ENCODE measurements at places on chromosomes 11 and 22.

DNA sequence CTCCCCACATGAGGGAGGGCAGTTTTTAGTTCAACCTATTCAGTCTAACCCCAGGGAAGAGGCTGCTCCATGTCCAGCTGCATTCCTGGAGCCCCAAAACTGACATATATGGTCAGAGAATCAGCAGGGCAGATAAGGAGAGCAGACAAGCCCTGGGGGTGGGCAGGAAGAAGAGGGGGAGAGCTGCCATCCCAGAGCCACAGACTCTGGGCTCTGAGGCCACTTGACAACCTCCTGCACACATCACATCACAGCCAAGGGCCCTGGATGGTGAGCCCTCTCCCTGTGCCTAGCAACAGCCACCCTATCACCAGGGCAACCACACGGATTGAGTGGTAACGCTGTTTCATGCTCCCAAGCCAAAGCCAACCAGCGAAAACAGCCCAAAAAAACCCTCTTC is 3.1 kb downstream of the ARHGAP1 start:
- DNase-seq = no peak

DNA sequence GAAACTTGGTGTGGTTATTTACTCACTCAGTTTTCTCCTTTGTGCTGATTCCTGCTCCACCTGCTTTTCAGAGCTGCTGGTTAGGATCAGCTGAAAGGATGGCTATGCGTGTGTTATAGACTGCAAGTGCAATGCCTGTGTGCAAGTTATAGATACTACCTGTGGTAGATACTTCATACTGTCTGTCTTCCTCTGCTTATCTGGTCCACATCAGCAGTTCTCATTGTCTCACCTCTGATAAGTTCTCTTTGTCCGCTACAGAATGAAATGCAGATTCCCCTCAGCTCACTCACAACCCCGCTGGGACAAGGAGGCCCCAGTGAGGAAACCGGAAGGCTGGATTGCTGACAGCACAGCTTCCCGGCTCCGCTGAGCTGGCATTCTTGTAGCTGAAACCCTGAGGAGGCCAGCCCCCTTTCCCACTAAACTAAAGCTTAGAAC is 37.5 kb upstream of the LYVE1 start:
- DNase-seq = no peak

DNA sequence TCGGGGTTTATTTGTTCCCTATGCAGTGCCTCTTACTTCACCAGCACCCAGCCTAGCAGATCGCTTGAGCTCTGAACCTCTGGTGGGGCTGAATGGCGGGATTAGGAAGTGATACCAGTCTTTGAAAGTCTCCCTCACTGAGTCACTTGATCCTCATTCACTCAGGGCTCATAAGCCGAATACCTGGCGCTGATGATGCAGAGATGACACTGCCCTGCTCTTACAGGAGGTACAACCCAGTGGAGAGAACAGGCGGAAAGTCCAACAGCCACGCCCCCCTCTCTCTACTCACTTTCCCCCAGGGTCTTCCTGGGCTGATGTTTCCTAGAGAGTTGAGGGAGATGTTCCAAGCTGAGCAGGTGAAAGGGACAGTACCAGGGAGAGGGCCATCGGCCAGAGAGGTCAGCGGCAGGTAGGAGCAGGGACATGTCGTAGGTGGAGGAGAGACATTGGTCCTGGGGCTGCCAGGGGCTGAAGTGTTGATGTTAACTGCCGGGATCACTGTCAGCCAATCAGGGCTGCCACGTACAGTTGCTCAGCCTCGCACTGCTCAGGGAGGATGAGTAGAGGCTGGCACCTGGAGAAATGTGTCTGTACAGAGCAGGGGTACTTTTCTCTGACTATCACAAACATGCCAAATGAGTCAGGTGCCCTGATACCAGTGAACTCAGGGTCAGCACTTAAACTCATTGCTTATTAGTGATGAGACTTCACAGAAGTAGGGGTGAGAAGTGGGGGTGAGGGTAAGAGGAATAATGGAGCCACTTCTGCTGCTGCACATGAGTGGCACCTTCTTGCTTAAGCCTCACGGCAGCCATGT is 9.9 kb upstream of the APOBEC3A start:
- DNase-seq = no peak

- DNase-seq = no peak
Observed at GRCh38 chr22:48417225-48418070, 1410.2 kb downstream of the BRD1 start.

GRCh38 chr22:25048659-25049647 is 96.4 kb downstream of the KIAA1671 start:
- no peak for DNase-seq

DNA sequence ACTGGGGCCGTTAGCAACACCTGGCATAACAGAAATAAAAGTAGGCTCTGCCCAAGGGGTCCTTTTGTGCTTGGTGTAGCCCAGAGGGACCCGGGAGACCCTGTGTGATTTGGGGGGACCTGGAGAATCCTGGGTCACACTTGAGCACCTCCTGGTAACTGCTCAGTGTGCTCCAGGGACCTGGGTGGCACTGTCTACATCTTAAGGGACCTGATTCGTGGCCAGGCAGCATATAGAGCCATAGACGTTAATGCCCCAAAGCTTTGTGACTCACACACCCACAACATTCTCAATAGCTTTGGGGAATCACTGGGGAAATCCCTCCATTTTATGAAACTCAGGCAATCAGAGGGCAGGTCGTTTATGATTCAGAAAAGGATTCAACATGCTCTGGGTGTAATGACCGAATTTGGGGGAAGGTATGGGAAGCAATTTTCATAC is 3.6 kb upstream of the IGF2 start:
- DNase-seq = no peak
